ENCODE measurements at places on chromosomes 16 and 17.

GRCh38 chr16:54370278-54371040, 83.9 kb upstream of the IRX3 start:
- no peak for DNase-seq

- DNase-seq = no peak
Observed at GRCh38 chr17:8412089-8412488, 14.5 kb upstream of the RNF222 start.

DNA sequence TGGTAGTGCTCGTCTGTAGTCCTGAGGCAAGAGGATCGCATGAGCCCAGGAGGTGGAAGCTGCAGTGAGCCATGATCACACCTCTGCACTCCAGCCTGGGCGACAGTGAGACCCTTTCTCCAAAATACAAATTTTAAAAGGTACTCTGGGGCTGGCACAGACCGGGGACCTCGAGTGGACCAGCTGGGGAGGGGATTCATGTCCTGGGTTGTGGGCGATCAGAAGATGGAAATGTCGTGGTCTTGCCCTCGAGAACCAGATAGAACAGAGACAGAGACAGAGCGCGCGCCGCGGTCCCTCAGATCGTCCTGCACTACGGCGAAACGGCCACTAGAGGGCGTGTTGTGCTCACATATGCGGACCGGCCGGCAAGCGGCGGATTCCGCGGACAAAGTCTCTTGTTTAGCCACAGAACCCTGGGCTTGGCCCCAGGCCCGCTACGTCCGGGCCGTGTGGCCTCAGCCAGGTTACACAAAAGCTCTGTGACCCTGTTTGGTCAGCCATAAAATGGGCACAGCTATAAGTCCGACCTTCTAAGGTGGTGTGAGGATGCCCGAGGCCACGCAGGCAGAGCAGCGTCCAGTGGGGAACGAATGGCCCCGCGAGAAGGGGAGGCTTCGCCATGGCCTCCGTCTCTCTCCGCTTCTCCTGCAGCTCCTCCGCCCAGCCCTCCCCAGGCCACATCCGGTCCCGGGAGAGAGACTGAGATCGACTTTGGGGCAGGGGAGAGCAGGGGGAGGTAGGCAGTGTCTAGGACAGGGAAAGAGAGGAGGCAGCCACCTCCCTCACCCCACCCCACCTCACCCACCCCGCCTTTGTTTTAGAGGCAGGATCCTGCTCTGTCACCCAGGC, 14.6 kb upstream of the SBK1 start:
- DNase-seq = peak; percentile 93

DNA sequence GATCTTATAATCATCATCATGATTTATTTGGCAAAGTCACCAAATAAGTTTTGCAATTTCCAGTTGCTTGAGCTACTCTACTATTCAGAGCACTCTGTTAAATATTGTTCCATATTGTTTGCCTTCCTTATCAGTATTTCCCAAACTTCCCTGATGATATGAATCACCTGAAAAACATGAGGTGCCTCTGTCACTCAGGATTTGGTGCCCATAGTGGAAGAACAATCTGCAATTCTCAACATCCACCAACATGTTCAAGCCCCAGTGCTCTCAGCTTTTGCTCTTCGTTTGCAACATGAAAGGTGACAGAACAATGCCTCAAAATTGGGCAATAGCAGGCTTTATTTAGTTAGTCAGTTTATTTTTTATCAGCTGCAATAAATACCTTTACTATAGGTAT, 28.6 kb upstream of the WSB1 start:
- DNase-seq = no peak

GRCh38 chr17:48960834-48961515, 7.4 kb downstream of the GIP start:
- DNase-seq = peak; percentile 44

- peak; percentile 91 for DNase-seq
Observed at GRCh38 chr17:35788477-35789368, 6.7 kb downstream of the MMP28 start.

GRCh38 chr17:77407321-77408277, 266.8 kb downstream of the SEC14L1 start:
- no peak for DNase-seq

- no peak for DNase-seq
Observed at GRCh38 chr16:15052747-15053476, 3.0 kb downstream of the NTAN1 start.

DNA sequence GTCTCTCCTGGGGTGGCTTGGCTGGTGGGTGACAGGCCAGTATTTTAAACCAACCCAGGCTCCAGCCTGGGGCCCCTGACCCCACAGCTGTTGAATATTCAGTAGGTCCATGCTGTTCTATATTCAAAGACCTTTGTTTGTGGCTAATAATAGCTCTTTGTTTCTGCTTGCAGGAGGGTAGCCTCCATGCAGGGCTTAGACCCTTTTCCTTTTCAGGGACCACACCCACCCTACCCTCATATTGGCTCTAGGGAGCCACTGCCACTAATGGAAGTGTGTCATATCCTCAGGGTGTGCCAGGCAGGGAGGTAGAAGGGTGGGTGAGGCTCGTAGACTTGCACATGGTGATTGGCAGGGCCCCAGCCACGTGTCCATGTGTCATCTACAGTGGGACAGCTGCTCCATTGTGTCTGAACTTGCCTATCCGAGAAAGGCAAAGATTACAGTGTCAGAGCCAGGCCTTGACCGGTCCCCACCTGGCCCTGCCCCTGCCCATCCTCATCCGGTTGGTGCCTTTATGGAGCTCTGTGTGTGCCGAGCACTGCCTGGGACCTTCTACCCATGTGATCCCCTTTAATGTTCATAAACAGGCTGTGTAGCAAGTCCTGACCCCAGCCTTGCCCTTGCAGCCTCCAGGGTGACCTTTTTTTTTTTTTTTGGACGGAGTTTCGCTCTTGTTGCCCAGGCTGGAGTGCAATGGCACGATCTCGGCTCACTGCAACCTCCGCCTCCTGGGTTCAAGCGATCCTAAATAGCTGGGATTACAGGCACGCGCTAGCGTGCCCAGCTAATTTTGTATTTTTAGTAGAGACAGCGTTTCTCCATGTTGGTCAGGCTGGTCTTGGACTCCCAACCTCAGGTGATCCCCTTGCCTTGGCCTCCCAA, 22.1 kb downstream of the TMC7 start:
- no peak for DNase-seq

- peak; percentile 40 for DNase-seq
Observed at GRCh38 chr17:39863918-39864746, at the start of gene IKZF3. Gene IKZF3 (minus strand): TSS chr17:39864312. CDS start chr17:39864126, 186 bp downstream.

DNA sequence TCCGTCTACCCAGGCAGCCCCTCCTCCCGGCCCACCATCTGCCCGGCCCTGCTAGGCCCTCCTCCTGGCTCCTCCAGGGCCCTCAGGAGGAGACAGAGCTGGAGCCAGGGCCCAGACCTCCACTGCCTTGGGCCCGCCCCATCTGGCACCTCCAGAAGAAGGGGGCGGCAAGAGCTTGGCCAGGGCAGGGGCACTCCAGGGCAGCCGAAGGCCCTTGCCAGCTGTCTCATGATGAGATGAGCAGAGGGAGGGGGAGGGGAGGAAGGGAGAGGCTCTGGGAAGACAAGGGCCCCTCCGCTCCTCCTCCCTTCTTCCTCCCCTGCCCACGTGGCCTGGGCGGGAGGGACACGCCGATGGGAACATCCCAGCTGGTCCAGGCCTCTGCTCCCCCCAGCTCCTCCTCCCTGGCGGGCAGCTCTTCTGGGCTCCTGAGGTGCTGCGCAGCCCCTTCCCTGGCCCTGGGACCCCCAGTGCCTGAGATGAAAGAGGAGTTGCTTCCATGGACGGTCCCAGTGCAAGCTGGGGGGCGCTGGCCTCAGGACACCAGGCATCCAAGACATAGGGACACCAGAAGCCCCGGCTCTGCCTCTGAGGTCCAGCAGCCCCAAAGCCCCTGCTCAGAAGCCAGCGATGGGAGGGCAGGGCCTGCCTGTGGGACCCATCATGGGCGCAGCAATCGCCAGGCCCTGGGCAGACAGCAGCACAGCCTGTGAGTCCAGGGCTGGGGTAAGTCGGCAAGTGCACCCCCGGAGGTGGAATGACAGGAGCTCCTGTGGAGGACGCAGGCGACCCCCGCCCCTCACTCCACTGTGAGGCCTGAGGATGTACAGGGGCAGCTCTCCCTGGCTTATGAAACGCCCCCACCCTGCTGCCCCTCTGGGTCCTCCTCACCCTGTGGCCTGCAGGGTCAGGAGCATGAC, 23.6 kb upstream of the ENPP7 start:
- DNase-seq = no peak

DNA sequence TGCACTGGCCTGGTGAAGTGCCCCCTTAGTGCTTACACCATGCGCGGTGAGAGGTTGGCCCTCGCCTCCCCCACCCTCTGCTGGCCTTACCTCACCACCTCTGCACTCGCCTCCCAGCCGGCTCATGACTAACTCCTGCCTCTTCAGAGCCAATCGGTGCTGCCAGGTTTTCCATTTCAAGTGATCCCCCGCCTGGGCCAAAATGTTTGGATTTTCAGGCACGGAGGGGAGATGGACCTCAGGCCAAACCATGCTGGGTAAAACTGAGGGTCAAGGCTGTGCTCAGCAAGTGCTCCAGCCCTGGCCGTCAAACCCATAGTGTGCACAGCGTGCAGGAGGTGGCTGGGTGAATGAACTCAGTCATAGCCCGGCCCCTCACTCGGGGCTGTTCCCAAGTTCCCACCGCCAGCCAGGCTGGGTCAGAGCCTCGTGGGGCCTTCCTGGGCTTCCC, 175.4 kb downstream of the SEC14L1 start:
- DNase-seq = peak; percentile 72

DNA sequence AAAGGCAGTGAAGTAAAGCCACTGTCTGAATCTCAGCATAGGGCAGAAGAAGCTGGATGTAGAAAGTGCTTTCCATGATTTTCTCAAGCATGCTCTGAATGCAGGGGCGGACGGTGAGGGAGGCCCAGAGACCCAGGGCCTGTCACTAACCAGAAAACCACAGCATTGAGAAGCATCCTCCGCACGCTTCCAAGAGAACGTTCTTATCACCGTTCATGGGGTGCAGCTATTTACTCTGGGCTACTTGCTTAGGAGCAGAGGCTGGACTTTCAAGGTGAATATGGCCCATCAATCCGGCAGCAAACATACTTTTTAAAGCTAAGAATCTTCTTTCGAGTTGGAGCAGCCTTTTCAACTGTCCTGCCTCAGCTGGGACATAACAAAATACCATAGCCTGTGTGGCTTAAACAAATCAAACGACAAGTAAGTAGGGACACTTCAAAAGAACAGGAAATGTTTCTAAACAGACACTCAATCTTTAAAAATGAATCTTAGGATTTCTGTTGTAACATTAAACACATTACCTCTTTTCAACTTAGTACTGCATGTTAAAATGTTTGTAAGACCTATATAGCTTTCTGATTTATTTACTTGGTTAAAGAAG, 46.5 kb upstream of the CDRT4 start:
- no peak for DNase-seq

DNA sequence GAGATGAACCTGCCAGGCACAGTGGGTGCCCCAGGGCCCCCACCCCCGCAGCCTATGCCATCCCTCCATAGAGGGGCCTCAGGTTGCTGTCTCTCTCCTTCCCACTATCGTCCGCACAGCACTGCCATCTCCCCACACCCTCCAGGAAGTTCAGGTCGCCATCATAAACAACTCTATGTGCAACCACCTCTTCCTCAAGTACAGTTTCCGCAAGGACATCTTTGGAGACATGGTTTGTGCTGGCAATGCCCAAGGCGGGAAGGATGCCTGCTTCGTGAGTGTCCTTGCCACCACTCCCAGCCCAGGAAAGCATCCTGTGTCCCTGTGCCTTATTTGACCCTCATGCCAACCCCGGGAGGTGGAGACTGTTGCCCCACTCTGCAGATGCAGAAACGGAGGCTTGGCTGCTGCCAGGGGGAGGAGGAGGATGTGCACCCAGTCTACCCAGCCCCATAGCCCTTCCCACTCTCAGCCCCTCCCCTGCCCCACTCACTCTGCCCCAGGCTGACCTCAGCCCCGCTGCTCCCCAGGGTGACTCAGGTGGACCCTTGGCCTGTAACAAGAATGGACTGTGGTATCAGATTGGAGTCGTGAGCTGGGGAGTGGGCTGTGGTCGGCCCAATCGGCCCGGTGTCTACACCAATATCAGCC, 3.9 kb downstream of the PRSS21 start:
- no peak for DNase-seq

- no peak for DNase-seq
Observed at GRCh38 chr17:80546267-80546666, 1.6 kb downstream of the RPTOR start.

- DNase-seq = no peak
Observed at GRCh38 chr16:72903176-72903575, 144.8 kb downstream of the ZFHX3 start.

DNA sequence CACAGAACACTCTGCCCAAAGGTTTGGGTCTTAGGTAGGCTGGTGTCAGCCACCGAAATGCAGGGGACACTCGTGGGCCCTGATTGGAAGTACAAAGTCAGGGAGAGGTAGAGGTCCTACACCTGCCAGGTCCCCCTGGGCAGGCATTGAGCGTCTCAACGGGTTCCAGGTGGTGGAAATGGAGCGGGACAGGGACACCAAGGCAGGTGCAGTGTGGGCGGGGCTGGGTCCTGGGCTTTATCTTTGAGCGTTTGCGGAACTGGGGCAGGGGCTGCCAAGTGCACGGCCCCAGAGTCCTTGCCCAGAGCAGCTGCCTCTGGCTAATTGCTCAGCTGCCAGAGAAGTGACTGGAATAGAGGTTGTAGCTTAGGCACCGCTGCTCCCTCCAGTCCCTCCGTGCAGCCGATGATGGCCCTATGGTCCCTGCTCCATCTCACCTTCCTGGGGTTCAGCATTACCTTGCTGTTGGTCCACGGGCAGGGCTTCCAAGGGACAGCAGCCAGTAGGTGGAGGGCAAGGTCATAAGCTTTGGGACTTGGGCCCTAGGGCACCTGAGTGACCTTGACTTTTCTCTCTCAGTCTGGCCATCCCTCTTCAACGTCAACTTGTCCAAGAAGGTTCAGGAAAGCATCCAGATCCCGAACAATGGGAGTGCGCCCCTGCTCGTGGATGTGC, at the start of gene ZACN:
TSS of gene ZACN (plus strand) at position 323 of the 675 bp plus-strand sequence. CDS start at position 406, 83 bp downstream.
- no peak for DNase-seq

GRCh38 chr17:49341356-49341755, 20.7 kb downstream of the ZNF652 start:
- DNase-seq = no peak

- DNase-seq = no peak
Observed at GRCh38 chr17:39916918-39917317, 1.5 kb downstream of the GSDMB start.

DNA sequence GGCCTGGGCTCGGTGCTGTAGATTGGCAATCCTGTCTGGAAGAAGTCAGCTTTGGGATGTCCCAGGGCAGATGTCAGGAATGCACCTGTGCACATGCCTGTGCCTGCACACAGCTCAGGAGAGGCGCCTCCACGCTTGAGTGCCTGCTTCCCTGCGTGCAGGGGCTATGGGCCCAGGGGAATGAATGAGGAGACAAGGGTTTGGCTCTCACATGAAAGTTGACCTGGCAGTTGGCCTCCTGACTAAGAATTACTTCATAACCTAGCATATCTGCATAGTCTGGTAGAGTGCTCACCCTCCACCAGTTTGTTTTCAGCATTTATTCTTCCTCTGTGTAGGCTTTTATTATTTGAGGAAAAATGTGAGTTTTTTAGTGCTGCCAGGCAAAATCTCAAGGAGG, 50.0 kb downstream of the PLD6 start:
- peak; percentile 45 for DNase-seq

DNA sequence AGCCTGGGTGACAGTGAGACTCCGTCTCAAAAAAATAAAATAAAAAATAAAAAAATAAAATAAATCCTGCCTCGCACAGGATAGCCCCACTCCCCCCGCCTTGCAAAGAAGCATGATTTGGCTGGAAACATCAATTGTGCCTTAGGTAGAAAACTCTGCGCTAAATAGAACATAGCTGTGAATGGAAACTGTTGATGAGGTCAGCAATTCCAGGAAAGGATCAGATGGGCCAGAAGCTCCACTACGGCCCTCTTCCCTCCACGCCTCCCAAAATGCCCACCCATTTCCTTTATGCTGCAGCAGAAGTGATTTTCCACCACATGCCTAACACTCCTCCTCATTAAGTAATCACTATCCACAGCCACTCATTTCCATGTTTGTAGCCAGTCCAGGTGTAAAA, 473.4 kb downstream of the XYLT1 start:
- no peak for DNase-seq

Data from adipocyte (in vitro differentiated cells).